ENCODE measurements at places on chromosomes 5 and 9.

GRCh38 chr9:2693056-2693455 is 24.3 kb upstream of the KCNV2 start:
- DNase-seq, result no peak

DNA sequence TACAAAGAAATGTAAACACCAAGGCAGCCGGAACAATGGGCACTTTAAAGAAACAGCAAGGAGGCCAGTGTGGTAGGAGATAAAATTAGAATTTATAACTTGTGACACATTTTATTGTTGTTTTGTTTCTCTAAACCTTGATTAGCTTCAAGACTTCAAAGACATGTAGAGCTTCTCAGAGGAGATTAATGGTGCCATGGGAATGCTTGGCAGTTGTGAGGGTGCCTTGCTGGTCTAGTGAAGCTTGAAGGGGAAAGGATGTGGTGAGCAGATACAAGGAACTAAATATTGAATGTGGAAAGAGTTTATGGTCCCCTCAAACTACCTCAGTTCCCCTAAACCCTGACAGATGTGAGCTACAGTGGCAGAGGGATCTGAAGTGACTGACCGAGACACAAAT is 322.4 kb upstream of the ADAMTS16 start:
- DNase-seq, result no peak

DNA sequence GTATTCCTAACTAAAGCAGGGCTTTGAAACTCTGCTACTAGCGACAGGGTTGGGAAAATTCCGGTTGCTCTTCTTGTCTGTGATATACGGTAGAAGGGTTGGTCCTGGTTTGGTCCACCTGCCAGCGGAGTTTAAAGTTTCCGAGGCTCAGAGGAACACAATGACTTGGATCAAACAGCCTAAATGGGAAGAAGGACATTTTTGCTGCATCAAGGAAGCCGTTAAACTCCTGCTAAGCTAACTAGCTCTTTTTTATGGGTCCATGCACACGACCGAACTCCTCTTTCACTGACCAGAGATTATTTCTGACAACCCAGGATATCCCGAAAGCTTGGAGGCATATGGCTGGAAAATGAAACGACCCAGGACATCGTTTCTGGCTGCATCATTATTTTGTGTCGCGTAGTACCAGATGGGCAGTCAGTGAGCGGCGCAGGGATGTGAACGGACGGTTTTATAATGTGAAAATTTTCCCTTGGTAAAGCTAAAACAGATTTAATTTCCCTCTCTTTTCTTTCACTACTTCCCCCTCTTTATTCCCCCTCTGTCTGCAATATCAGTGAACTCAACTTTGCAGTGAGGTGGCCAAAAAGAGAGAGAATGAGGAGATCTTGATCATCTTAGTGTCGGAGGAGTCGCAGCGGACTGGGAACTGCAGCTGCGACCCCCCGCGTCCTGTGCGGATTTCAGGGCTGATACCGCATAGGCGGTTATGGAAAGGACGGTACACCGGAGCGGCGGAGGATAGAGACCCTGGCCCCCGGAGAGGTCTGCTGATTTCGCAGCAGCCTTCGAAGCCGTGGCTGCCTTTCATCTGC is at the start of gene LURAP1L:
TSS of gene LURAP1L (plus strand) at position 160 of the 818 bp plus-strand sequence. CDS start 696 bp downstream, outside the sequence.
- no peak for DNase-seq

- DNase-seq, result no peak
Observed at GRCh38 chr5:123916345-123917121, 404.6 kb downstream of the CSNK1G3 start.

DNA sequence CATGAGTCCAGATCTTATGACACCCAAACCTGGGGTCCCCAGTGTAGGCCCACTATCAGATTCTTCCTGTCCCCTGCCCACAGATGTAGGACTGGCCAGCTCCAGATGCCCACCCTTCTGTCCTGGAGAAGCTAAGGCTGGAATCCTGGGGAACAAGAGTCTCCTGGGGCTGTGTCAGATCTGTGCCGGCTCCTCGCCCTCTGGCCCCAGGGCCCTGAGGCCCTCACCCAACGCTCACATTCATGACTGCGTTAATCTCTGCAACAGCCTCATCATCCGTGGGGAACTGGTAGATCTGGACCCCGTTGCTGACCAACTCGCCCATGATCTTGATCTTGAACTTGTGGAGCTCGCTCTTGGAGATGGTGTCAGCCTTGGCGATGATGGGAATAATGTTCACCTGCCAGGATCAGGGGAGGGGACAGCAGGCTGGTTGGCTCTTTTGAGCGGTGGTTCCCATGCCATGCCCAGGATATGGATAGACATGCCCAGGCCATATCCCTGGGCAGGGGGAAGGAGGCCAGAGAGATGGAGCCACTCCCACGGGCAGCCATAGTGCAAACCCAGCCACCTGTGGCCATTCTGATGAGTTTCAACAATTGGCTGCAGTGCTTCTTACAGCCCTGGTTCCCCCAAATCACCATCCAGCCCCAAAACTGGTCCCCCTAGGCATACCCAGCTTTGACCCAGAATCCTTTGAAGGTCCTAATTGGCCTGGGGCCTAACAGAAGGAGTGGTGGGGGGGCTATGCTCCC is 14.6 kb downstream of the SEPTIN8 start:
- DNase-seq, result peak; percentile 46

DNA sequence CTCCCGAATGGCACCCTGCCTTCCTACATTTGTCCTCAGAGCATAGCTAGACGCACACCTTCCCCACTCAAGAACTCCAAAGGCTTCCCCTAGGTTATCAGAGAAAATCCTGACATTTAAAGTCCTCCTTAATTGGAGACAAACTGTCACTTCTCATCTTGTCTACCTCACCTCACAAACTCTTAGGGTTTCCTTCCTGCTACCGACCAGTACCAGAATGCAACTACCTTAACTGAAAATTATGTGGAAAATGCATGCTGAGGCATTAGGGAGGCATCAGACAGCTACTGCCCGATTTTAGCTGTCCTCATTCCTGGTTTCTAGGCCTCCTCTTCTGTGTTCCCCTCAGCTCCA is 17.9 kb upstream of the TNIP1 start:
- DNase-seq, result no peak

GRCh38 chr5:432928-433791 is 9.8 kb upstream of the EXOC3 start:
- no peak for DNase-seq

GRCh38 chr9:38318759-38319495 is 73.6 kb upstream of the ALDH1B1 start:
- DNase-seq, result no peak

DNA sequence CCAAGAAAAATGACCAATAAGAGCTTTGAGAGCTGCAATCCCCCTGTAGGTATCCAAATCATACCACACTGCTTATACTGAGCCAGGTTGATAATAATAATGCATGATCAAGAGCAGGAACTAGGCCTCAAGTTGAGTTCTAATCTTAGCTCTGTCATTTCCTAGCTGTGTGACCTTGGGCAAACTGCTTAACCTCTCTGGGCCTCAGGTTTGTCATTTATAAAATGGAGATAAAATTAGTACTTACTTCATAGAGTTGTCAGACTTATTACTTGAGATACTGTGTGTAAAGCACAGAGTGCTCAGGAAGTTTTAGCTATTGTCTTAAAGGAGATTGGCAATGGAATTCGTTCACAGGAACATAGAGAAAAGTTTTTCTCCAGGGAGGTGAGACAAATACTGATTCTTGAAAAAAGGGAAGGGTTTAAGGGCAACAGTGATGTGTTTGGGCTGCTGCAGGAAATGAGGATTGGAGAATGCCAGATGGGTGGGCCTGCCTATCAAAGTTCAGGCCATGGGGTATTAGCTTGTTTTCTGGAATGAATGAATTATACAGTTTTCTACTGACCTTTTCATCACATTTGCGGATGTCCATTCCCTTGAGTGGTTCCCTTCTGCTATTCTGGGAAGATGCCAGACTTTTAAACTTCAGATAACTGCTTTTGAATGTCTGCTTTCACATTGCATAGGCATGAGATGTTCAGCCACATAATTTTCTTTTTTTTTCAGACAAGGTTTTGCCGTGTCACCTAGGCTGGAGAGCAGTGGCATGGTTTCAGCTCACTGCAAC is 10.2 kb upstream of the ATP6V0E1 start:
- DNase-seq, result no peak

DNA sequence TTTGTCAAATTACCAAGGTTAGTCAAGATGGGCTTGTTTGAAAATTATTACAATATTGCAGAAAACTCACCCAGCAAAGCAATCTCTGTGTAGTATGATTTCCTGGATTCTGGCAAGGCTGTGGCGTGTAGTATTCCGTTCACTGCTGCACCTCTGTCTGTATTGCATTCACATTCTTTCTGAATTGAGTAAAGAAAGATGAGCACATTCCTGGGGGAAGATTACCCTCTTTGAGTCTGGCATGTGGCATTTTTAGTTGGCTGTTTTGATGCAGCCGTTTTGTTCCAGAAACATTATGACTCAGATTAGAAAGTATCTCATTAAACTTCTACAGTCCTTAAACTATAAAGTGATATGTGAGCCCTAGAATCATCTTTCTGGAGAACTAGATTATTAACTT is 197.7 kb downstream of the TENT4A start:
- no peak for DNase-seq

DNA sequence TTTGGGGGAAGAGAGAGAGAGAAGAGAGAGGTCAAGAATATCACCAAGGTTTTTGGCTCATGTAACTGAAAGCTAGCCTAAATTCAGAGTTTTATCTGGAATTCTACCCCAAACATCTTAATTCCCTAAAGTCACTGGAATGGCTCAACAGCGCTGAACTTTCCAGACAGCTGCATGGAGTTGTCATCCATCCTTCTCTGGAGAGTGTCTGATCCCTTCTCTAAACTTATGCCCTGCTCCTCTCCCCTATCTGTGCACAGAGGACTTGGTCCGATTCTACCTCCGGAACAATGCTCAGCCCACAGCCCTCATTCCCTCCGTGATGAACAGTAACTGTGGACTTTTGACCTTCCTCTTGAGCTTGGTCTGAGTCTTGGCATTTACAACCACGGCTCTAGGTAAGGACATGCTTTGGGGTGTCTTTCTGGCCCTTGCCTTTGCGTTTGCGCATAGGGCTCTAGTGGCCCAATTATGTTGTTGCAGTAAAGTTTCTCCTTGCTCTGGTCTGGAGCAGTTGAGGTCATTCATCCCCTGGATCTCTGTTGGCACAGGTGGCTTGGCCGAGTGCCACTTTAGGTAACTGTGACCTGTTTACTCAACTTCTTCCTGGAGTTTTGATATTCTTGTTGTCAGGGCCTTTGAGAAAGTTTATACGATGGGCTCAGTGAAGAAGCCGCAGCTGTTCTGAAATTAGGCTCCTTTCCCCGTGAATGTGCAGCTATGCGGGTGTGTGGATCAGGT is 18.3 kb upstream of the CD180 start:
- no peak for DNase-seq

DNA sequence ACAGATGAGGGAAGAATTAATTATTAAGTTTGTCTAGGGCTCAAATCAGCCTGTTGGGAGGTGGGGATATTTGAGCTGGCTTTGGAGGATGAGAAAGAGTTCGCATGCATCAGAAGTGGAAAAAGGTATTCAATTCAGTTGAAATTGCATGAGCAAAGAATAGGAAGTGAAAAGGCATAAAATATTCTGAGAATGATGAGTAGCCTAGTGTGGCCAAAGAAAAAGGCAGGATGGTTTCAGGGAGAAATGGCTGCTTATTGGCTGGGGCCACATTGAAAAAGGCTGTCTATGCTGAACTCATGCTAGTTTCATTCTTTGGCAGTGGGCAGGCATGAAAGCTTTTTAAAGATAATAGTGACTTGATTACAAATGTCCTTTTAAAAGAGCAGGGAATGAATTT is 235.4 kb upstream of the RIOK2 start:
- no peak for DNase-seq

- DNase-seq, result no peak
Observed at GRCh38 chr5:123350742-123351141, 72.5 kb downstream of the CEP120 start.

- DNase-seq, result no peak
Observed at GRCh38 chr5:136103118-136103517, 29.5 kb upstream of the SMAD5 start.

DNA sequence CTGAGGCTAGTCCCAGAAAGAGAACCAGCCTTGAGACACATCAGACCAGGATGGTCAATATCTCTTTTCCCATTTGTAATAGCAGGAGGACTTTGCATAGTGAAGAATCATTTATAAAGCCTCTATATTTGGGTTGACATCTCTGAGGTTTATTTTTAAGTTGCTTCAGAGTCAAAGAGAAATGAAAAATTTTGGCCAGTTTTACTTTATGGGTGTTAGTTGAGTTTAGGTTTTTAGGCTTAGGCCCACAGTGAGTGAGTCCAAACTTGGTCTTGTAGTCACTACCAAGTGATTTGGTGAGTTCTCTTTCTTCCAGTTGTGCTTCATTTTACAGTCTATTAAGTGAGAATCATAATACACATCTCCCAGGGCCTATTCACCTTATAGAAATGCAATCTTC is 5.3 kb upstream of the MEF2C start:
- DNase-seq, result no peak

GRCh38 chr9:76944011-76944410 is 38.1 kb upstream of the PRUNE2 start:
- DNase-seq, result no peak

DNA sequence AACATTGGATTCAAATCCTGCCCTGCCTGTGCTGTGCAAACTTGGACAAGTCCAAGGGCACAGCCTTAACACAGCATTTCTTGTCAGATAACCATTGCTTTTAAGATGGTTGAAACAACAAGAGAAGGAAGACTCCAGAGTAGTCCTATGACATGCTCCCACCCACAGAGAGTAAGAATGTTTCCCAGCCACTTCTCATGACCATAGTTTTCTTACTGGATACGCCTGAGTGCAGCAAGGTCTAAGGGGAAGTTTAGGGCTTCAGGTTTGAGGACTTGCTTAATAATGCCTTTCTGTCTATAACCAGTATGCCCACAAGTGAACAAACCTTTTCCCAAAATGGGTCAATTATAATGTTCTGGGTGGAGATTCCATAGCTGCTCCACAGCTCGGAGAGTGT is 126.4 kb downstream of the SLF1 start:
- no peak for DNase-seq

- DNase-seq, result no peak
Observed at GRCh38 chr9:83027153-83027891, 35.6 kb downstream of the RASEF start.

DNA sequence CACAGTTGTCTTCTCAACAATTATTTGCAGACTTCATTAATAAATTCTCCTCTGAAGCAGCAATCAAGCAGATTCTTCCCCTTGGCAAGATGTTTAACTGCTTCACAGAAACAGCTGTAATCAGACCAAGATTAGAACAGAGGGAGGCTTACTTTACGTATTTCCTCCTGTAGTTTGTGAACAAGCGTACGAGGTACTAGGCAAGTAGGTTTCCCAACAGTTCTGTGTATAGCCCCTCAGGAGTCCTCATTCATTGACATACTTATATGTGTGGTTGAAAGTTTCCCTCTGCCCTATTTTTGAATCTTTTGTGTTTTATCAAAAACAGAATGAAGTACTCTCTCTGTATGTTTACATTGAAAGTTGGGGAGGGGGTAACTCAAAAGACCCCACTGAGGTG is 128.0 kb downstream of the SPATA31D1 start:
- no peak for DNase-seq

DNA sequence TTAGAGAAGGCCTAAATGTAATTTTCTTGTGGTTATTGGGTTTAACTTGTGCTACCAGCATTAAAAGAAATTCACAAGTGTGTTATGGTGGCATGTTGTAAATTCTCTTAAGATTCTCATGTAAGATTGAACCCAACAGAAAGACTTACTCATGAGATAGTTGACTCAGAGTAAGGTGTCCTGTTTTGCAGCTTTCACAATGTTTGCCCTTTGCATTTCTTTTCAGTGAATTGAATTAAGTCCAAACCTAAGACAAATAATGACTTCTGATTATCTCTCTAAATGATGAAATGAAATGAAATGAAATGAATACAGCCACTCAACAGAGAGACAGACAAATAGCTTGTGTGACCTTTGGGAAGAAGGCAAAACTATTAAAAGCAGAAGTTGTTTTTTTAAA is 1696.9 kb upstream of the WWC1 start:
- DNase-seq, result no peak

Measured in RWPE2 (cell line).